ENCODE measurements at places on chromosomes 16 and 17.

DNA sequence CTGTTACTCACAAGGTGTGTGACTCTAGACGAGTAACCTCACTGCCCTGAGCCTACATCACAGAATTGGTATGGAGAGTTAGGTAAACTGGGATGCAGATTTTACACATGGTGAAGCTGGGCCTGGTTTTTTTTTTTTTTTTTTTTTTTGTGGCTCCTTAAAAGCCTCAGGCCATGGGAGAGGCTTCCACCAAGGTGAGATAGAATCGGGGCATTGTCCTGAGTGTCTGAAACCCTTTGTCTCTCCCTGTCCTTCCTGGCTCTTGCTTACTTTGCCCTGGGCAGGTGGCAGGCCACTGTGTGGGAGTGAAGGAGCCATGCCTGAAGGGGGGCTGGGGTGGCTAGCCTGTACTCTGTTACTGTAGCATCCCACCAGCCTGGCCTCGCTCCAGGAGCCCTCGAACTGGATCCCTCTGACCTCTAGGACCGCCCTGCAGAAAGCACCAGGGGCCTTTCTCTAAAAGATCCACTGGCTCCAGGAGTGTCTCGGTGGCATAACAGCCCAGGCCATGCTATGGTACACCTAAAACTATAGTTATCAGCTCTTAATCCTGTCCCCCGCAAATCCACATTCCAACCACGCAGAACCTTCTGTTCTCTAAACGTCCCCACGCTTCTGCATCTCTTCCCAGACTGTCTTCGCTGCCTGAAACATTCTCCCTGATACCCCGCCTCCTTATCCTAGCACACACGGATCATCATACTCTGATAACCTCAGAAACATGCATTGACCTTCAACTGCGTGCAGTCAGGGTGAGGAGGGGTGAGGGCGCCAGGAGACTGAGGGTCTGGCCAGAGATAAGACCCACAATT is 1.7 kb upstream of the SLC13A2 start:
- no peak for DNase-seq

DNA sequence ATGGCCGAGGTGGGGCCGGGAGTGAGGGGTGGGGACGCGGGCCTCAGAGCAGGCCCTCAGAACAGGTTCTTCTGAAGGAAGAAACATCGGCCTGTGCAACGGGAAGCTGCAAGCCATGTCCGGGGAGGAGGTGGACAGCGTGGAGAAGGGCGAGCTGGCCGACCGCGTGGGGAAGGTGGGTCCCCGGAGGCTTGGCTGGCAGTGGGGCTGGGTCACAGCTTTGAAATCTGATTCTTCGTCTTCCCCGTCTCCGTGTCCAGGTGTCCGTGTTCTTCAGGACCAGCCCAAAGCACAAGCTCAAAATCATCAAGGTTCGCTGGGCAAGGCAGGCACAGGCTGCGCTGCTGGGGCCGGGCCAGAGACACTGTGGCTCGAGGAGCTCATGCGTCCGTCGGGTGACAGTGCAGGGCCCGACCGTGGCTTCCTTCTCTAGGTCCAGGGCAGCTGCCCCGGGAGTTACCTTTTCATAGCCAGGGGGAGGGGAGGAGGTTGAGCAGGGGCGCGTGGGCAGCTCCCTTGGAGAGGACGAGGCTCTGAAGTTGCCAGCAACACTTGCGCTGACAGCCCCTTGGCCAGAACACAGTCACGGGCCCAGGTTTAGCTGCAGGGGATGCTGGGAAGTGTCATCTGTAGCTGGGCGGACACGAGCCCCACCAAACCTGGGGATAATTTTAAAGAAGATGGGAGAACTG is 51.3 kb downstream of the MEAK7 start:
- no peak for DNase-seq

DNA sequence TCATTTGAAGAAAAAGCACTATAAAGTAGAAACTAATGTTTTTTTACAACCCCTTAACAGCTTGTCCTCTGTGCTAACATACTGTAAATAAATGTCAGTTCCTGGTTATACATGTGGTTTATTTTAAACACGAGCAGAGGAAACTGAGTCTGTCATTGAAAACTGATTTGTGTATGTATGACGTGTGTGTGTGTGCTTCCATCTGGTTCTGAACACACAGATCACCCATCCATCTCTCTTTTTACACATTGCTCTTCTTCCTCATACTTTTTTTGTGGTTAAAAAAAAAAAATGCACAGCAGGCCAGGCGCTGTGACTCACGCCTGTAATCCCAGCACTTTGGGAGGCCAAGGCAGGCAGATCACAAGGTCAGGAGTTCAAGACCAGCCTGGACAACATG is 49.5 kb downstream of the ZNF423 start:
- no peak for DNase-seq

- DNase-seq: no peak
These were observed 49.4 kb upstream of the GAS7 start for GRCh38 chr17:10247810-10248209.

DNA sequence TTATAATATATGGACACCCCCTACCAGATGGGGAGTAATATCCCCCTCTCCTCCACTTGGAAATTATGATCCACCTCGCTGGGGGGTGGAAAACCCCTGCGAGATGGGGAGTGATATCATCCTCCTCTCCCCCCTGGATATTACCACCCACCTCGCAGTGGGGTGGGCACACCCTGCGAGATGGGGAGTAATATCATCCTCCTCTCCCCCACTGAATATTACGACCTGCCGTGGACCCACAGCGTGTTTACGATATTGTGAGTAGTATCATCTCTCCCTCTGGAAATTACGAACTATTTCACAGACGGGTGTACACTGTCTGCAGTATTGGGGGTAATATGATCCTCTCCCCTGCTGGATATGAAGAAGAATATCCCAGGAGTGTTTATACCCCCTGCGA is 228.3 kb upstream of the WSCD1 start:
- no peak for DNase-seq

- no peak for DNase-seq
These were observed 45.7 kb downstream of the AATF start for GRCh38 chr17:36994438-36994837.

DNA sequence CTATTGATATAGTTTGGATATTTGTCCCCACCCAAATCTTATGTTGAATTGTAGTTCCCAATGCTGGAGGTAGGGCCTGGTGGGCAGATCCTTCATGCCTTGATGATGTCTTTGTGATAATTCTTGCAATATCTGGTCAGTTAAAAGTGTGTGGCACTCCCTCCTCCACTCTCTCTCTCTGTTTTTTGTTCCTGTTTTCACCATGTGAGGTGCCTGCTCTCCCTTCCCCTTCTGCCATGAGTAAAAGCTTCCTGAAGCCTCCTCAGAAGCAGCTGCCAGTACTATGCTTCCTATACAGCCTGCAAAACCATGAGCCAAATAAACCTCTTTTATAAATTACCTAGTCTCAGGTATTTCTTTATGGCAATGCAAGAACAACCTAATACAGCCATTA is 47.3 kb downstream of the TOM1L2 start:
- no peak for DNase-seq

Measured in cortex of kidney (tissue), 1 donor.